ENCODE measurements at places on chromosomes 6 and 20. TPM values are rescaled to one million over a fixed set of nuclear protein-coding genes. Genes with fewer than 3 reads are reported as not detected.

BPIFB4 gene
- not detected for total RNA-seq

PABPC1L gene
- total RNA-seq = 14.1 TPM

TMEM244 gene
- not detected for total RNA-seq

GSTA3 gene
- not detected for total RNA-seq

ZC3H12D gene
- total RNA-seq = 0.15 TPM

HDGFL1 gene
- total RNA-seq = not detected

CCNC gene
- 73.3 TPM for total RNA-seq

HLA-DQB1 gene
- total RNA-seq = not detected

CFAP61 gene
- total RNA-seq = 0.17 TPM

MCCD1 gene
- not detected for total RNA-seq

GRM1 gene
- total RNA-seq = under 0.01 TPM

FRK gene
- total RNA-seq = 1.5 TPM

TXLNB gene
- total RNA-seq = 4.1 TPM

GRIK2 gene
- total RNA-seq = not detected

KCNK5 gene
- total RNA-seq = not detected

HLA-G gene
- not detected for total RNA-seq

EFCAB8 gene
- total RNA-seq = not detected

HLA-DPB1 gene
- 1.8 TPM for total RNA-seq

LTA gene
- not detected for total RNA-seq

COL21A1 gene
- 4.6 TPM for total RNA-seq

DEFB124 gene
- total RNA-seq = not detected

KIAA1755 gene
- total RNA-seq = 4.1 TPM

IMPG1 gene
- not detected for total RNA-seq

MOG gene
- total RNA-seq = not detected

CPXM1 gene
- 0.83 TPM for total RNA-seq

KIF25 gene
- not detected for total RNA-seq

BTN2A1 gene
- total RNA-seq = 10.2 TPM

BPIFB2 gene
- not detected for total RNA-seq

TBX18 gene
- total RNA-seq = 55.7 TPM

PAK1IP1 gene
- 13.7 TPM for total RNA-seq

BCAS1 gene
- under 0.01 TPM for total RNA-seq

TP53TG5 gene
- total RNA-seq = 0.50 TPM

MATN4 gene
- total RNA-seq = 0.33 TPM

CTCFL gene
- not detected for total RNA-seq

SLC17A2 gene
- total RNA-seq = not detected

SLC13A3 gene
- total RNA-seq = 6.0 TPM

ALDH8A1 gene
- total RNA-seq = 0.33 TPM

TRIM31 gene
- not detected for total RNA-seq

SNAI1 gene
- 0.83 TPM for total RNA-seq

GUCA1A gene
- total RNA-seq = 0.33 TPM

SLC22A7 gene
- total RNA-seq = not detected
